DMS153 (cell line): ENCODE measurements at places on chromosomes 5 and 9.
A peak's percentile ranks its signal among the peaks of the same experiment; 100 is the strongest.

- no peak for DNase-seq
Observed at GRCh38 chr5:125746917-125747316, 676.3 kb upstream of the GRAMD2B start.

- DNase-seq, result no peak
Observed at GRCh38 chr9:14389146-14389545, 75.2 kb upstream of the NFIB start.

- DNase-seq, result no peak
Observed at GRCh38 chr5:115487168-115487567, 57.4 kb downstream of the FEM1C start.

- no peak for DNase-seq
Observed at GRCh38 chr9:137170486-137171148, 766 bp upstream of the LRRC26 start.

DNA sequence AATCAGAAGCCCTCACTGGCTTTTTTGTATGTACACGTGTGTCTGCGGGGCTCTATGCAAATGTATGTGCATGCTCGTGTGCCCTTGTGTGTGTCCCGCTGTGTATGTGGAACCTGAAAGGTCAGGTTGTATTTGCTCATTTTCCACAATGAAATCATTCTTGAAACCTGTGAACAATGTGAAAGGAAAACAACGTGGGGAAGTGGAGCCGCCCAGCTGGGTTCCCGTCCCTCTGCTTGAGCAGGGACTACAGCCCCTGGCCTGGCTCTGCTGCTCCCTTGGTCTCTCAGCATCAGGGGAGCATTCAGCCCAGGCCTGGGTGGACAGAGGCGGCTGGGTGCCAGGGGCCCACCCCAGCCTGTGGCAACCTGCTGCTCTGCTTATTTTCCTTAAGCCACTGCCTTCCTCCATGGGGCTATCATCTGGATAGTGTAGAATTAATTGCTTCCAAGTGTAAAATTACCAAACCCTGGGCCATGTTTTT lies 3.0 kb downstream of the ECSCR start:
- peak; percentile 14 for DNase-seq

DNA sequence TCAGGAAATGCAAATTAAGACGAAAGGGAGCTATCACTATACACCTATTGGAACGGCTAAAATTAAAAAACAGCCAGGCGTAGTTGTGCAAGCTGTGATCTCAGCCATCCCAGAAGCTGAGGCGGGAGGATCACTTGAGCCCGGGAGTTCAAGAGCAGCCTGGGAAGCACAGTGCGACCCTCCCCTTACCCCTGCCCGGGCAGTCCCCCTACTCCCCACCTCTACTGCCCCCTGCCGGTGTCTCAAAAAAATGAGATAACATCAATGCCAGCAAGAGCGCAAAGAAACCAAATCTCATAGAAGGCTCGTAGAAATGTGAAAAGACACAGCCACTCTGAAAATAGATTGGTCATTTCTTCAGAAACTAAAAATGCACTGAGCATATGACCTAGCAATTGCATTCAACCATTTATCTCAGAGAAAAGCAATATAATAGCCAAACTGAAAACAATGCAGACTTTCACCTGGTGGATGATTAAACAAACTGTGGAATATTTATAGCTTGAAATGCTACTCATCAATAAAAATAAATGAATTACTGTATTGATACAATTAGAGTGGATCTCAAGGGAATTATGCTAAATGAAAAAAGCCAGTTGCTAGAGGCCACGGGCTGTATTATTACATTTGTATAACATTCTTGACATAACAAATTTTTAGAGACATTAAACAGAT lies 20.6 kb downstream of the OR2V2 start:
- DNase-seq, result no peak

DNA sequence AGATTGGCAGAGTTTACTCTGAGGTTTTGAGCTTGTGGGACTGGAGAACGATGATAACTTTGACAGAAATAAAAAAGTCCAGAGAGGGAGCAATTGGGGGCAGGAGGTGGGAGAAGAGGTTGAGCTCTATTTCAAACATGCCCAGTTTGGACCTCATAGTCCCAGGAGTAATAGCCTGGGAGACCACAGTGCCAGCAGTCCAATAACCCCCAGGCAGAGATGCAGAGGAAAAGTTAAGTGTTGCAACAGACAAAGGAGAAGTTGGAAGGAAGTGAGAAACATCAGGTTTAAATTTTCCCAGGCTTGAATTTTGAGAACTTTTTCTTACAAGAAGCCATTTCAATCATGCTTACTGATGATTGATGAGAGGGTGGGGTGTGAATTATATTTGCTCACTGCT lies 117.0 kb upstream of the GHR start:
- no peak for DNase-seq

- no peak for DNase-seq
Observed at GRCh38 chr5:156378159-156378558, 51.2 kb downstream of the SGCD start.

- peak; percentile 97 for DNase-seq
Observed at GRCh38 chr9:130118841-130119518, 53.2 kb upstream of the NCS1 start.

DNA sequence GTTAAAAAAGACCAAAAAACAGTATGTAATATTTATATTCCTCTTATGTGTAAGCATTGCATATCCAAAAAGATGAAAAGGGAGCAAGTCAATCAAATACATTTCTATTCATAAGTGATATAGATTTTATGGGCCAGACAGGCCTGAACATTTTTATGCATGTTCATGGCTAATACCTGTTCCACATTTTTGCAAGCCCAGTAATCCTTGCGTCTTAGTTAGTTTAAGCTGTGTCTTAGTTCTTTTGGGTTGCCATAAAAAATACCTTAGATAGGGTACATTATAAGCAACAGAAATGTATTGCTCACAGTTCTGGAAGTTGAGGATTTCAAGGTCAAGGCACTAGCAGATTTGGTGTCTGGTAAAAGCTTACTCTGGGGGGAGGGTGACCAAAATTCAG lies 342.1 kb downstream of the TAF11L14 start:
- DNase-seq, result no peak

GRCh38 chr9:99127356-99128132 lies 22.6 kb downstream of the TGFBR1 start:
- DNase-seq, result no peak

DNA sequence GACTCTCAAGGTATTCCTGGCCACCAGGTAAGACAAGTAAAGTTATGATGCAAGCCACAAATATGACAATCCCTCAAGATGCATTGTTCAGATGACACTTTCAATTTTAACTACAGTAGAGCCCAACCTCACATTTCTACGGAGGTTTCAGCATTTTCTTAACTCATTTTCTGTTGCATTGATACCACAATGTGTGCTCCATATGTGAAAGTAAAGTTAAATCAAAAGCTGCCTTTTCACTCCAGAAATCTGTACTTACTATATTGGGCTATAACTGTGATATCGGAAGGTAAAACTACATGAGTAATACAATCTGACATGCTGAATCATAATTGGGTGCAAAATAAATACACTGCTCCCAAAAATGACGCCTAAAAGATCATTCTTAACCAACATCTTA lies 333.6 kb upstream of the MEF2C start:
- no peak for DNase-seq

DNA sequence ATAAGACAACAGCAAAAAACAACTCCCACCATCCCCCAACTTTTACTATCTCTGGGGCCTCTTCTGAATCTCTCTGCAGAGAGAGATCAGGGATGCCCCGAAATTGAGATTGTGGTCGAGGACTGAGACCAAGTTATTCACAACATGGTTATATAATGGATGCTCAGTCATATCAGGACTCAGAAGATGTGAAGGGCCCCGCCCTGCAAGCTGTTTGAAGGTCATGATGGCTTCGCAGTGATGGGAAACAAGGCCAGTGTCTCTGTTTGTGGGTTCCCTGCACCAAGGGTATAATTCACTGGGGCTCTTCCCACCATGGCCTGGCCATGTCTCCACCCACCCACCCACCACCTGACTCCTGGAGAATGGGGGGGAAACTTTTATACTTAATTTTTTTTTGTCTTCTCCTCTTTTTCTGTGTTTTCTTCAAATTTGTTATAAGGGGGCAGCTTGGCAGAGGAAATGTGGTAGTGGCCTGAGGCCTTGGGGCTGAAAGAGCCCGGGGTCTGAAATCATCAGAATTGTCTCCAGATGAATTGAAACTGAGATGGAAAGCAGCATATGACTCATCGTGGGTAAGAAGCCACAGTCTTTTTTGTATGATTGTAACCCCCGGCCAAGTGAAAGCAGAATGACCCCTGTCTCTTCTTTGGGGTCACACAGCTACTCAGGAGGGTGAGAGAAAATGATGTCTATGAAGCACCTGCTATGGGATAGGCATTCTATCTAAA lies 15.0 kb upstream of the TEX48 start:
- DNase-seq, result no peak

DNA sequence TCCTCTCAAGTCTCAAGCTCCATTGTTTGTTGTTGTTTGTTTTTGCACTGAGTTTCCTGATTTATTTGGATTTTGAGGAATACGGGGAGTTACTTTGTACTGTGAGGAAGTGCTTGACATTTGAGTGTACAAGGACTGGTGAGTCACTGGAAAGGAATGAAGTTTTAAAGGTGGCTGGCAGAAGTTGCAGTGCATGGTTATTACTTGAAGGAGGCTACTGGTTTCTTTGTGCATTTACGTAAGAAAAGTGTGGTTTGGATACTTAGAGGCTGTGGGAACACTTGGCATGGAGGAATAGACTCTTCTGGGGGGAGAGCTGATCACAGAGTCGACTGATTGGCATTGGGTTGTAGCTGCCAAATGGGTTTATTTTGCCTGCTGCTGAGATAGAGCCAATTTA lies 919.0 kb downstream of the TAF11L14 start:
- DNase-seq, result no peak

- no peak for DNase-seq
Observed at GRCh38 chr9:129806061-129806460, 3.1 kb downstream of the TOR1B start.

DNA sequence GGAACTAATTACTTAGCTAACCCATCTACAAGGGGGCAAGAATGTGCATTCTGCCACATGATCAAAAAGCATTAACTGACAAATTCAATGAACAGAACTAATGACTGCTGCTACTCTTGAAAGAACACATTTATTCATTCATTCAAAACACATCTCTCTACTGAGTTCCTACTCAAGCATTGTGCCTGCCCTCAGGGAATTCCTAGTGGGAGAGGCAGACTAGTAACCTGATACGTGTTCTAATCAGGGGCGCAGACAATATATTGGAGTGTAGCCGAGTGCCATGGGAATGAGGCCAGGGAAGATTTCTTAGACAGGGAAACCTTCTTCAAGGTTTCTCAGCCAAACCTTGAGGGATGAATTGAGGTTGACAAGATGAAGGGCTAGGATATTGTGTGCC lies 56.7 kb upstream of the PAPPA start:
- peak; percentile 42 for DNase-seq

DNA sequence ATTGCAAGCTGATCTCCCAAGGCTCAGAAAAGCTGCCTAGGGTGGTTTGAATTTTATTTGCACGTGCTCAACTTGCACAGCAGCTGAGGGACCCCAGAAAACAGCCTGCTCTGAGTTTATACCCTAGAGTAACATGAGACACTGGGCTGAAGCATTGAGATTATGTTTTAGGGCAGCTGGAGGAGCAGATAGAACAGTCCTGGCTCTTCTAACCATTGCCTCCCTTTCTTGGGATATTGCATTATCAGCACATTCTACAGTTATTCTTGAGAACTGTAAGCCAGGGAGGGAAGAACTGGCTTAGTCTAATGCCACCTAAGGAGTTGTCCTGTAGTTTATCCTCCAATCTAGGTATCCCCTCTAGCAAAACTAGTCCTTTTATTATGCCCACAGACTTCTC lies 10.3 kb downstream of the SMC2 start:
- DNase-seq, result no peak

GRCh38 chr9:5870691-5871090 lies 20.0 kb upstream of the MLANA start:
- no peak for DNase-seq

DNA sequence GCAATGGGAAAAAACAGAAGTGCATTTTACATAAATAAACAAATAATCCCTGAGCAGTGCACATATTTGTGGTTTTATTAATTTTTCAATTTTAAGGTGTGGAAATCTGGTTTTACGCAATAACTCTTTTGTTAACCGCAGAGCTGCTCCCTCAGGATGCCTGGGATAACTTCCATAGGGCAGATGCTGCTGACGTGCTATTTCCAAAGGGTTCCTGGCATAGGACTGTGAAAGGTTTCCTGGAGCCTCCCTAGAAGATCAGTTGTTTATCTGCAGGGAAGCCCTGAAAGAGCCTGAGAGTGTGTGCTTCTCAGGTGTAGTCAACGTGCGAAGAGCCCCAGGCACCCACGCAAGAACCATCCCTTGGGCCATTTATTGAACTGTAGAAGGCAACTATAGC lies 443.5 kb downstream of the PLK2 start:
- no peak for DNase-seq

DNA sequence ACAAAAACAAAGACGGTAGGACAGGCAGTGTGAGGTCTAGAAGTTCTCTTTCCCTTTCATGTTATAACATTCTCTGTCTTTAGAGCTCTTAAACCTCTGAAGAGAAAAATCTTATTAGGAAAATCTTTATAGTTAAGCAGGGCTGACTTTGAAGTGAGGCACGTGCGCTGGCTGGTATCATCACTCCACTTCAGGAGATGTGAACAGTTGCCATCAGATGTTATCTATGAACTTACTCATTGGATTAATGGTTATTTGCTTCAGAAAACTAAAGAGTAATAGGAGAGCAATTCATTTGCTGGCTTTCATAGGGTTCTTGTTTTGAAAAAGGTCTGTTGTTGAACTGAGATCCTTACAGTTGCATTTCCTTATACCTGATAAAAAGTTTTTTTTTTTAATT lies 25.7 kb downstream of the LRRTM2 start:
- DNase-seq, result no peak

- no peak for DNase-seq
Observed at GRCh38 chr5:19866090-19866450, 121.9 kb downstream of the CDH18 start.

GRCh38 chr5:57710126-57710525 lies 227.5 kb upstream of the ACTBL2 start:
- DNase-seq, result no peak

DNA sequence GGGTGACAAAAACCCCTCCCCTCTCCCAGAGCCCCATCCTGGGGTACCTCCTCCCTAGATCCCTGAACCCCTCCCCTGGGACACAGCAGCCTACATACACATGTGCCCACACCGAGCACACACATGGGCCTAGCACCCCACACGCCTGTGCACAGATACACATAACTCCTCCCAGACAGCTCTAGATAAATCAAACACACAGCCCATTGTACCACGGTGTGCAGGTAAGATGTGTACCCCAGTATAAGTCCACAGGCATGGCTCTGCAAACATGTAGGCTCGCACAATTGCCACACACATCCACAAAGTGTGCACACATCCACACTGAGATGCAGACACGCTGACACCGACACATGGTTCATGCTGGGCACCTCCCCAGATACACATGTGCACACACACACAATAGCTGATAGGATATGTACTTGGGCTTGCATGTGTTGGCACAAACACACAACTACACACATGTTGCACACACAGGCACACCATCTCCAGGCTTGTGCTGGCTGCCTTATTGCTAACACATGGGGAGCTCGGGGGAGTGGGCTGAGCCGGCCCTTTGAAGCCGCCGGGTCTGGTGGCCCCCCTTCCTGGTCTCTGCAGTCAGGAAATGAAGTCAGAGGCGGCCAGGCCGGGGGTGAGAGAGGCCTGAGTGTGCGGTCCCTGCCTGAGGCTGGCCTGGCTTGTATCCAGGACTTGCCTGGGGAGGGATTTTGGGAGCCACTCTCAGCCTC lies 30.2 kb downstream of the GOLGA2 start:
- DNase-seq, result no peak

- DNase-seq, result no peak
Observed at GRCh38 chr5:14753292-14753691, 88.8 kb downstream of the OTULIN start.

GRCh38 chr9:94973451-94973941 lies 247.0 kb downstream of the AOPEP start:
- no peak for DNase-seq
